ENCODE measurements at places on chromosomes 12 and 14. TPM values are rescaled to one million over a fixed set of nuclear protein-coding genes. Genes with fewer than 3 reads are reported as not detected.
A peak's percentile ranks its signal among the peaks of the same experiment; 100 is the strongest.

The AKAP5 gene
- 1.9 TPM for polyA plus RNA-seq

The PLEKHG7 gene
- not detected for polyA plus RNA-seq

The HCAR3 gene
- not detected for polyA plus RNA-seq

The TGM1 gene
- 1.4 TPM for polyA plus RNA-seq

The NOVA1 gene
- 5.1 TPM for polyA plus RNA-seq

The SLC5A8 gene
- polyA plus RNA-seq = not detected

The CD163L1 gene
- 0.34 TPM for polyA plus RNA-seq

The KIF5A gene
- 0.55 TPM for polyA plus RNA-seq

The FAM216A gene
- polyA plus RNA-seq = 18.1 TPM

The C3AR1 gene
- not detected for polyA plus RNA-seq

DNA sequence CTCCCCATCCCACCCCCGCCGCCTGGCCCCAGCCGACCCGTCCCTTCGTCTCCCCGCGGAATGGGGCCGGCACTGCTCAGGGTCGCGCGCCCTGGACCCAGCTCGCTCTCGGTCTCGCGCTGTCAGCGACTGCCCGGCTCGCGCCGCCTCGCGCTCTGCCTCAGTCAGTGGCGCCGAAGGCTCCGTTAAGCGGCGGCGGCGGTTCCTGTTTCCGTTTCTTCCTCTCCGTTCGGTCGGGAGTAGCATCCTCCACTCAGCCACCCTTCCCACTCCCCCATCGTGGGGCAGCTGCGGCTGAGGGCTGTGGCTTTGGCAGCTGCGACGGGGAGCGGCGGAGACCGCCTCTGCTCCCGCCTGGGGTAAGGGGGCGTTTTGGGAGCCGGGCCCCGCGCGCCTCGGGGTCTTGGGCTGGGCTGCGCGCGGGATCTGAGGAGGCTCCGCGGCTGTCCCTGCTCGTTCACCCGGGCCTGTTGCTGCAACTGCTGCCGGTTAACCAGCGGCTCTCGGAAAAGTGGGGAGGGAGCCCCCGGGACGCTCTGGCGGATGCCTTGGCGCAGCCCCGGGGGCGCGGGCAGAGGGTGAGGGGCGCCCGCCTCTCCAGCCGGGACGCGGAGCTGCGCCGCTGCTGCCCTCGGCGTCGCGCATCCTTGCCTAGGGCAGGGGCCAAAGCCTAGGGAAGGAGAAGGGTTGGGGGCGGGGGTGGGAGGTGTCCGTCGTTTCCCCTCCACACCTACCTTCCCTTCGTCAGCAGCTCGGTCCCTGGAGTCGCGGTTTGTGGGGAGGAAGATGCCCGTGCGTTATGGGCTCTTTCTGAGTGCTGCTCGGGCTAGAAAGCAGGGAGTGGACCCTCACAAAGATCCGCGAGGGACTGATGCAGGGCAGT lies 567 bp downstream of the FUT8 start:
- DNase-seq = peak; percentile 44

GRCh38 chr14:32310876-32311275 lies 18.2 kb upstream of the AKAP6 start:
- DNase-seq = no peak

- no peak for DNase-seq
Measured at GRCh38 chr14:53894456-53894855, 62.2 kb downstream of the BMP4 start.

- DNase-seq = no peak
Measured at GRCh38 chr12:5480938-5481303, 49.0 kb downstream of the NTF3 start.

Data from A549 (cell line).